ENCODE measurements at places on chromosomes 2 and 18. TPM values are rescaled to one million over a fixed set of nuclear protein-coding genes. Genes with fewer than 3 reads are reported as not detected.

The COMMD1 gene
- total RNA-seq, result 56.0 TPM

The PSME4 gene
- total RNA-seq, result 61.3 TPM

The HAAO gene
- 2.5 TPM for total RNA-seq

The SERPINB7 gene
- total RNA-seq, result not detected

The CYP20A1 gene
- 13.1 TPM for total RNA-seq

DNA sequence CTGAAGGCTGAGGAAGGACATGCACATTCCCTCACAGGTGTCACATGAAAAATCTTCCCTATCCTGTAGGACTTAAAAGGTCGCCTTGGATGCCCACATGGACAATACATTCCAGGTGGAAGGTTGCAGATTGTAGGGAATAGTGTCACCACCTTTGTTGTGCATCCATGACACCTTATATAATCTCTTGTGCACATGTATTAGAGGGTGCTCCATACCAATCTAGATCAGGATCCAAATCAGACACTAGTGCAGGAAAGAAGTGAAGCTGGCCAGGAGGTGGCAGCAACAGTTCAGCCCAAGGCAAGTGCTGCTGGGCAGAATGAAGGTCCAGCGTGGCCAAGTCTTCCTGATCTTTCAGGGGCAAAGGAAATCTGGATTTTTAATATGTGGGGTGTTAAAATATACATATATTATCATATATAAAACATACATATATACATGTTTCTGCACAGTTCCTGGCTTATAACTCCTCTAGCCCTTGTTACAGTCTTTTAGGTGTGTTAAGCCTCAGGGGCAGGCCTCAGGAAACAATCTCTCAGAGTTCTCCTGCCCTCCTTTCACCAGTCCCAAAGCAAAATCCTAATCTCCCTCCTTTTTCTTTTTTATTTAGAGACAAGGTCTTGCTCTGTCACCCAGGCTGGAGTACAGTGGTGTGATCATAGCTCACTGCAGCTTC lies 16.6 kb downstream of the NIF3L1 start:
- DNase-seq, result peak; percentile 86

GRCh38 chr2:159617646-159618045 lies 1.3 kb upstream of the BAZ2B start:
- DNase-seq, result no peak

DNA sequence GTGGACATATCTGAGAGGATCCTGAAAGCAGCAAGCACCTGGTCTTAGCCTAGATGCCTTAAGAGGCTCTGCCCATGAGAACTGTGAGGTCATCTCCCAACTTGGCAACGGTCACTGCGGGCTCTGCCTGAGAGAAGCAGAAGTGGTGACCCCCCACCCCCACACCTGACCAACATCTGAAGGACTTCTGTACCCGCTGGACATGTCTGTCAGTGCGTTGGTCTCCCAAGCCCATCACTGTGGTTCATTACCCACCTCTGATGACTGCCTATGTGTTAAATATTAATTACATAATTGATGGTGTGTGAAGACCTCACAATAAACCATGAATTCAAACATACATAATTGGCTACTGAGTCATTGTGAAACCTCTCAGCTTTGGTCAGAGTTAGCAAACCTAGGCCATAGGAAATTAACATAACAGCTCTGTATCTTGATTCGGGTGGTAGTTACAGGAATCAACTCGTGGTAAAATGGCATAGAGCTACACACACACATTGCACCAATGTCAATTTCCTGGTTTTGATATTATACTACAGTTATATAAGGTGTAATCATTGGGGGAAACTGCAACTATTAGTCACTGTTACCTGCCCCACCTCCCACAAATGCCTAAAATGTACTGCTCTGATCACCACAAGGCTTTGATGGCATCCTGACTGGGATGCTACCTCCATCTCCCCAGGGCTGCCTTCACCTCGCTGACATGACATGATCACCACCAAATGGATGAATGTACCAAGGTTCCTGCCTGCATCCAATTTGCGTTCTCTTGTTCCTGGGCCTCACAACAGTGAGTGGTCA lies 4.3 kb upstream of the GALNT1 start:
- no peak for DNase-seq

DNA sequence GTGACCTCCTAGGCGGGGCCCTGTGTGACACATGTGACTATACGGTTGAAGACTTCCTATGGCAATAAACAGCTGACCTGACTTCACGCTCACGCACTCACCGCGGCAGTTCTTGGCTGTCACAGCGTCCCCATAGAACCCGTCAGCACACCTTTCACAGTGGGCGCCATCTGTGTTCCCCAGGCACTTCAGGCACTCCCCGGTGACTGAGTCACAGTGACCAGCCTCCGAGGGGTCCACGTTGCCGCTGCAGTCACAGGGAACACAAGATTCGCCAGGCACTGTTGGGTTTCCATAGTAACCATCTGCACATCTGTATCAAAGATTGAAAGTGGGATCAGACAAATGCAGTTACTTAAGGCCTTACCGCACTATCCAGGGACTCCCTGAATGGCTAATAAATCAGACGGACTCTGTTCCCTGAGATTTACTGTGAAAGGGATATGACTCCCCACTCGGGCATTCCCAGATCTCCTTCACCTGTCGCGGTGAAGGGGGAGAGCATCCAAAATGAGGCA lies 94.5 kb downstream of the LAMA1 start:
- no peak for DNase-seq

GRCh38 chr2:42385225-42385624 lies 24.2 kb upstream of the COX7A2L start:
- DNase-seq, result no peak

DNA sequence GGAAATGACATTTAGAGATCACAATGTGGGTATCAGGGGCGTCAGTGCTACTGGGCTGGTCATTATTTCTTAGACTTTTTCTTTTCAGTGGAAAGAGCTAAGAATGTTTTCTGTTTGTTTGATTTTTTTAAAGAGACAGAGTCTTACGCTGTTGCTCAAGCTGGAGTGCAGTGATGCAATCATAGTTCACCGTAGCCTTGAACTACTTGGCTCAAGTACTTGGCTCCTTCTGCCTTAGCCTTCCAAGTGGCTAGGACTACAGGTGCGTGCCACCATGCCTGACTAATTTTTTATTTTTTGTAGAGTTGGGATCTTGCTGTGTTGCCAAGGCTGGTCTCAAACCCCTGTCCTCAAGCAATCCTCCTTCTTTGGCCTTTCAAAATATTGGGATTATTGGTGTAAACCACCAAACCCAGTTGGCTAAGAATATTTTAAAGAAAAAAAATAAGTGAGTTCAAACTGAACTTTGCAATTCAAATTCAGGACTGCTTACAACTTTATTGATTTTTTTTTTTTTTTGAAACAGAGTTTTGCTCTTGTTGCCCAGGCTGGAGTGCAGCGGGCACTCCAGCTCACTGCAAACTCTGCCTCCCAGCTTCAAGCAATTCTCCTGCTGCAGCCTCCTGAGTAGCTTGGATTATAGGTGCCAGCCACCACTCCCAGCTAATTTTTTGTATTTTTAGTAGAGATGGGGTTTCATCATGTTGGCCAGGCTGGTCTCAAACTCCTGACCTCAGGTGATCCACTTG lies 154.2 kb downstream of the MIB1 start:
- DNase-seq, result no peak

- DNase-seq, result no peak
Measured at GRCh38 chr2:64888591-64889309, 100.4 kb upstream of the SLC1A4 start.

GRCh38 chr2:310994-311393 lies 23.1 kb upstream of the ALKAL2 start:
- no peak for DNase-seq

- DNase-seq, result no peak
Measured at GRCh38 chr2:187847245-187848208, 293.3 kb upstream of the TFPI start.

DNA sequence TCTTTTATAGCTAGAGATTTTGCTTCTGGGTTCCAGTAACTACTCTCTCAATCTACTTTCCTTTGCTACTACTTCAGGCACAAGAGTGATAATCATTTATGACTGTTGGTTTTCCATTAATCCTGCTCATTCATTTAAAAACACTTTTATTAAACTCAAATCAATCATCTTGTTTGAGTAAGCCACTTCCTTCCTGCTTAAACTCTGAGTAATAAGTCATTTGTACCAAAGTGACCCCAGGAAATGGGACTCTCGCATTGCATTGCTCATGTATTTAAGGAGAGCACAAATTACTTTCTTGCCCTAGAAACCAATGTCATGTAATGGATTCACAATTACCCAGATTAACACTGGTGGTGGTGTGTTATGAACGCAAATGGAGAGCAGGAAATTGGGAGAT lies 270.7 kb upstream of the HNMT start:
- no peak for DNase-seq

- DNase-seq, result no peak
Measured at GRCh38 chr2:17683981-17684380, 69.6 kb downstream of the SMC6 start.

DNA sequence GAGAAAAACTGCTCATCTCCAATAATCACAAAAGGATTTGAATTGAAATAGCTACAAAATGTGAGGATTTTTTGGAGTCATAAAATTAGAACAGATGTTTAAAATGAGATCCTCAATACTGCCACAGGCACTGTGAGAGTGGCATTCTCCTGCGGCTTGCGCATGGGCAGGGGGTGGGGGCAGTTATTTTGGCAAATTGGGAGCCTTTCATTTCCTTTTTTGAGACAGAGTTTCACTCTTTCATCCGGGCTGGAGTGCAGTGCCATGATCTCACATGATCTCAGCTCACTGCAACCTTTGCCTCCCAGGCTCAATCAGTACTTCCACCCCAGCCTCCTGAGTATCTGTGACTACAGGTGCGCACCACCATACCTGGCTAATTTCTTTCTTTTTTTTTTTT lies 42.4 kb downstream of the POMC start:
- no peak for DNase-seq

DNA sequence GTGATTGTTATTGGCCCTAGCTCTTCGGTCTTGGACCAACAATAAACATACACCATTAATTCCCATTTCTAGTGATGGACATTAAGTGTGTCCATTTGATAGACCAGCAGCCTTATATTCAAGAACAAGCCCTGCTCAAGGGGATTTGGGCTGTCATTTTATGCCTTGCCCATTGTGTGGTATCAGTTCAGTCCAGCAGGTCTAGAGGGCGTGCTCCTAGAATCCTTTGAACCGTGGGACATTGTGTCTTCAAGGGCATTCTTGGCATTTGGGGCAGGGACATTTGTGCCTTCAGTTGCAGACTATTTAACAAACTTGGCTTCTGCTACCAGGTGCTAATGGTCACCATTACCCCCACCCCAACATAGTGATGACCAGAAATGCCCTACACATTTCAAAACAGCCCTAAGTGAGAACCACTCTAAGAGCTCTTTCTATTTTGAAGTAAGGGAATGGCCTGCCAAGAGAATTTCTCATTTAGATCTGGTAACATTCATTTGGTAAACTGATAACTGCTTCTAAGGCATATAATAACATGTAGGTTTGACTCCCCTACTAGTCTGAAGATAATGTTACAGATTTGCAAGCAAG lies 284.7 kb downstream of the ALPK2 start:
- no peak for DNase-seq

- DNase-seq, result no peak
Measured at GRCh38 chr2:208189810-208190503, at the start of gene C2orf80. TSS of gene C2orf80 (minus strand) at chr2:208190030. CDS start at chr2:208186986, 3,044 bp downstream.

GRCh38 chr2:138018866-138019688 lies 54.8 kb downstream of the HNMT start:
- DNase-seq, result no peak

- DNase-seq, result no peak
Measured at GRCh38 chr2:29482348-29482747, 367.1 kb downstream of the CLIP4 start.

Data from cardiac septum (tissue), 1 donor.